ENCODE measurements at places on chromosomes 16 and 17. TPM values are rescaled to one million over a fixed set of nuclear protein-coding genes. Genes with fewer than 3 reads are reported as not detected.

The MVP gene
- 244 TPM for total RNA-seq

DNA sequence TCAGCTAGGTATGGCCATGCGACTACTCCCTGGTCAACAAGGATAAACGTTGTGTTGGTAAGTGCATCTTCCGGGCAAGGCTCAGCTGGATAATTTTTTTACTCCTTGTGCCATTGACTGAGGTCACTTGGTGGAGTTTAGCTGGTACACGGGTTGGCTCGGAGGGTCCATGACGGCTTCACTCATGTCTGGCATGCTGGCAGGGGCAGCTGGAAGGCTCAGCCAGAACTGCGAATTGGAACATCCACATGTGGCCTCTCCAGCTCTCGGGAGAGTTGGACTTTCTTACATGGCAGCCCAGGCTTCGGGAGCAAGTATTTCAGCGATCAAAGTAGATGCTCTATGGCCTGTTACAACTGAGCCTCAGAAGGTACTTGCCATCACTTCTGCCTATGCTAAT lies 31.5 kb upstream of the CRYBA1 start:
- no peak for DNase-seq

DNA sequence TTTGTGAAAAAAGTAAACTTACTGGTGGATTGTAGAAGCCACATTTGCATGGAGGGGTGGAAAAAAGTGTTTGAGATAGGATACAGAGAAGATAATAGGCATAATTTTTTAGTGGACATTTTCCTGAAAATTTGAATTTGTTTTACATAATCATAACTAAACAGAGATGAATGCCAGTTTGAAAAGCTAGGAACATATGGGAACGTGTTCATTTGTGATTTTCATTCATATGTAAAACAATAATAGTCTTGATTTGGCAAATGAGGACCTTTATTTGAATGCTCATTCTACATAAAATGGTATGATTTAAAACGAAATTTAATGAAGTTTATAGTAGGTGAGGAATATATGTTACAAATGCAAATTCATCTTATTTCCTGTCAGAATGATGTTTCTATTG lies 263.9 kb downstream of the BCAS3 start:
- DNase-seq = no peak

The NATD1 gene
- 13.4 TPM for total RNA-seq

- DNase-seq = no peak
Observed at GRCh38 chr16:23367564-23367963, 65.5 kb downstream of the SCNN1B start.

GRCh38 chr17:62718429-62718828 lies 89.7 kb downstream of the MARCHF10 start:
- DNase-seq = no peak

DNA sequence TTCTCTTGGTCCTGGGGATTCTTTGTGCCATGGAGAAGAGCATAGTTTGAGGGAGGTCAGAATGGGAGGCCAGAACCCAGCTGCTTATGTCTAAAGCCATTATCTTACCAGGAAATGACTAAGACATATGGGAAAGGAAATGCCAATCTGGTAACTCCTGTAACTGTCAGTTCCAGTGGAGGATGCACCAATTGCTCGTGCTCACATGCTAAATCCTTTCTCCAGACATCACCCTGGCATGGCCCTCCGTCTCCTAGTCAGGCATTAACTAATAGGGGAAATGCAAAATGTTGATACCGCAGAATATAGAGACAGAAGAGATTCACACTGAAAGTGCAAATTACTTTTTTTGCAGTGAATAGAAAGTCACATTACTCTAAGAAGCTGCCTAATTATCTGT lies 255.6 kb upstream of the HSBP1 start:
- no peak for DNase-seq

DNA sequence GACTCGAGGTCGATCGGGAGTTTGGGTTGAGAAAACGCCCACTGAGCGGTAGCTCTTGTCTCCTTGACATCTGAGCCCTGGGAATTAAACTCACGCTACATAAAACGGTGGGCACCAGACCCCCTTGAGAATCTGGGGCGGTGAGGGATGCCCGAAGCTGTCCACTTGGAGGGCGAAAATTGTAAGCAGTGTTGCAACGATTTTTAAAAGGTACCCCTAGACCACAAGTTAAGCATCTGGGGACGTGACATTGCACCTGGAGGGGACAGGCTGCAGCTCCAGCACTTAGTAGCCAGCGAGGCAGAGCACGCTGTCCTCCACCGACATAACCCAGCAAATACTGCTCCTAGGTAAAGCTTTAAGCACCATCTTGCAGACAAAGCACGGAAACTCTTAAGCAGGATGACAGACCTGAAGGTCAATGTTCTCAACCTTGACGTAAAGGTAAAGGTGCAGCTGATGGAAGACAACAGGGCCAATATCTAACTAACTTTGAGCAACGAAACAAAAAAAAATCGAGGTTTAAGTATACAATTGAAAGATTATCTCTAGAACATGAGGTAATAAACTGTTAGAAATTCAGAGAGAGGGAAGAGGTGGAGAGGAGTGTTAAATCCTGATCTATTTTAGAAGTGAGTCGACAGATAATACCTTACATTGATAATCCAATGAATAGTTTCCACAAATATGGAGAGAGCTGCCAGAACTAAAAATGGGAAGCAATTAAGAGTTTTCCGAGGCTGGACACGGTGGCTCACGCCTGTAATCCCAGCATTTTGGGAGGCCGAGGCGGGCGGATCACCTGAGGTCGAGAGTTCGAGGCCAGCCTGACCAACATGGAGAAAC lies 921 bp upstream of the CDR2 start:
- DNase-seq = no peak

Data from ascending aorta (tissue), 2 donors.